ENCODE measurements at places on chromosomes 3 and 15.

DNA sequence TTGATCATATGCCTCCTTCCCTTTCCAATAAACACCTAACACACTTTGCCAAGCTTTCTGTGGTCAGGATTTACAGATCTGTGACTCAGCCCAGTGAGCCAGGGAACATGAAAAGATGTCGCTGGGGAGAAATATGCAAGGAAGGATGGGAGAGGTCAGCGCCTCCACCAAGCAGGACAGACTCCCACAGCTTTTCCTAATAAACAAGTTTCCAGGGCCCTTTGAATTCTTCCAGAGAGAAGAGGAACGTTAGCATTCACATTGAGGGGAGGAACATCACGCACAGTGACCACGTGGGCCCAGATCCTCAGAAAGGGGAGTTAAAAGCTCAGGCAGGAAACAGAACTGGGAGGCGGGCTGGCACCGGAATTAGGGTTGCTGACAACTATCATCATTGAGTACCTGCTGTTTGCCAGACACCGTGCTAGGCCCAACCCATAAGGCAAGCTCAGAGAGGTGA, 33.3 kb upstream of the MRPS22 start:
- DNase-seq: no peak

- DNase-seq: no peak
Measured at GRCh38 chr3:146382386-146382785, 87.0 kb downstream of the PLSCR2 start.

DNA sequence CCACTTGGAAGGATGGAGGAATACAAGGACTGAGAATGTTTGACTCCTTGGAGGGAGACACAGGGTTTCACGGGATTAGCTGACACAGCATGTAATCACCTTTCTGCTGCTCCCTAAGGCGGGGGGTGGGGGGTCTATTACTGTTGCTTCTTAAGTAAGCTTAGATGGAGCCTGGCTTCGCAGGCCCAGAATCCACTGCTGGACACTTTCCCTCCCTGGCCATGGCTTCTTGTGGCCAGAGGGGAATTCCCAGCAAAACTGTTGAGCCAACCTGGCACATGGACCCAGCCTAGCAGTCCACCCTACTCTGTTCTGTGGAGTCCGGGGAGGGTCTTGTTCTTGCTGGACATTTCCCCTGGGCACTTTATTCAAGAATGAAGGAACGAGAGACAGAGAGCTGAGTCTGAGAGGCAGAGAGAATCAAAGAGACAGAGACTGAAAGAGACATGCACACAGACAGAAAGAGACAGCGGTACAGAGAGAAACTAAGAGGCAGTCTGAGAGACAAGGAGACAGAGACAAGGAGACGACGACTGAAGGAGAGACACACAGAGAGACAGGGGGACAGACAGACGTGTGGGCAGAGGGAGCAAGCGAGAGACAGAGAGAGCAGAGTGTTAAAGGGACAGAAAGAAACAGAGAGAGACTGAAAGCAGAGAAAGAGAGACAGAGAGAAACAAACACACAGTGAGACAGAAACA, 55.6 kb upstream of the DLG1 start:
- DNase-seq: no peak

DNA sequence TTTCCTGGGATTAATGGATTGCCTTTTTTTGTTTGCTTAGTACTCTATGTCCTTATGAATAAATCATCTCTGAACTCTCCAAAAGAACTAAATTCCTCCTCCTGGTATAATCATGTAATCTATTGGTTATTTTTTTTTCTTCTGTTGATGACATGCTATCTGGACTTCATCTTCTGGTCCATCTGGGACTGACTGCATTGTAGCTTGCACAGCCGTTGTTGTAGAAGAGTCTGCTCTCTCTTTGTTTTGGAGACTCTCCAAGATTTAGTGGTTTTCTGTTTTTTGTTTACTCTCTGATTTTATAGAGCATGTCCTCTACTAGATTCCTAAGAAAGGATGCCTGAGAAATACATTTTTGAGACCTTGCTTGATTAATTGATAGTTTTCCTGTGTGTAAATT, 19.1 kb downstream of the IREB2 start:
- no peak for DNase-seq

Data from stimulated activated CD4-positive, alpha-beta T cell treated with anti-CD3 and anti-CD28 coated beads, Interleukin-15, amount 100 ng/mL, for 48 hours (primary cell).